ENCODE measurements at places on chromosomes 2 and 18.

GRCh38 chr2:32009516-32010256 lies 1.1 kb downstream of the MEMO1 start:
- peak; percentile 79 for DNase-seq

- DNase-seq, result no peak
Measured at GRCh38 chr2:1253629-1254028, 159.6 kb upstream of the TPO start.

DNA sequence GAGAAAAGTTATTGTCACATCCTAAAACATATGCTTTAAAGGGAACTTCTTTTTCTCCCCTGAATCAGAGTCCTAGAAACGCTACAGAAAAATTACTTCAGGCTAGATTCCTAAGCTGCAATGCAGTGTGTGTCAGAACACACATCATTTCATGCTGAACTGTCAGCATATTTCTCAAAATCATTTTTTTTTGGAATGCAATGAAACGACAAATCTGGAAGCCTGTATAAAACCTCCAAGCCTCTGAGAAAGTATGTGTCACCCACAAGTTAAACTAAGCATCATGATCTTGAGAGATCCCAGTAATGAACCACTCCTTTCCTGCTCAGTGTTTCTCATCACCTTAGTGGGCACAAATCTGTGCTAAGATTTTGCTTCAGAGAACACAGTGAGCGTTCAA lies 276.2 kb downstream of the ZNF521 start:
- DNase-seq, result no peak

DNA sequence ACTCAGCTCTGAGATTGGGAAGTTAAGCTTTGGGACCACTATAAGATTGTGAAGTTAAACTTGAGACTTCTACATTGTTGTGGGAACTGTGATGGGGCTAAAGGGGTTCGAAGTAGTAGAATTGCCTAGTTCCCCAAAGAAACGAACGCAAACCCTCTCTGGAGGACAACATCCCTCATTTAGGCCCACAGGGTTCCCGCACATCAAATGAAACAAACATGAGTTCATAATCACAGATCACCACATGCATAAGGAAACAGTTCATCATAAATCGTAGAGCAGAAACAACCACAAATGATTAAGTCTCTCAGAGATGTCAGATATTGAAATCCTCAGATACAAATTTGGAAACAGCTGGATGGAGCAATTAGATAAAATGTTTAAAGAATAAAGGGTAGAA lies 55.9 kb upstream of the HPCAL1 start:
- no peak for DNase-seq

- DNase-seq, result no peak
Measured at GRCh38 chr2:197157879-197158537, 152.6 kb downstream of the ANKRD44 start.

GRCh38 chr2:160917850-160918249 lies 242.4 kb upstream of the TANK start:
- DNase-seq, result no peak

DNA sequence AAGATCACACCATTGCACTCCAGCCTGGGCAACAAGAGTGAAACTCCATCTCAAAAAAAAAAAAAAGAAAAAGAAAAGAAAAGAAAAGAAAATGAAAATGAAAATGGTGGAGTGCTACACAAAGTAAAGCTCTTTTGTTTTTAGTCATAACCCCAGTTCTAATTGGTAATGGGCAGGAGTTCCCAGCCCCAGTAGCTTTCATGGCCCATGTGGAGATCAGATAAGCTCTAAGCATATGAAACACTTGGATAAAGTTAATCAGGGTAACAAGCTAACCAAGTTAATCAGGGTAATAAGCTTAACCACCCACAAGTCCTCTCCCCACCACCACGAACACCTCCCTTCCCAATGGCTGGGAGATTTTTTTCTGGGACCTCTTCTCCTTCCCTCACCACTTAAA lies 240.8 kb downstream of the BCL11A start:
- DNase-seq, result no peak

- no peak for DNase-seq
Measured at GRCh38 chr18:59835605-59836379, 64.0 kb upstream of the PMAIP1 start.

DNA sequence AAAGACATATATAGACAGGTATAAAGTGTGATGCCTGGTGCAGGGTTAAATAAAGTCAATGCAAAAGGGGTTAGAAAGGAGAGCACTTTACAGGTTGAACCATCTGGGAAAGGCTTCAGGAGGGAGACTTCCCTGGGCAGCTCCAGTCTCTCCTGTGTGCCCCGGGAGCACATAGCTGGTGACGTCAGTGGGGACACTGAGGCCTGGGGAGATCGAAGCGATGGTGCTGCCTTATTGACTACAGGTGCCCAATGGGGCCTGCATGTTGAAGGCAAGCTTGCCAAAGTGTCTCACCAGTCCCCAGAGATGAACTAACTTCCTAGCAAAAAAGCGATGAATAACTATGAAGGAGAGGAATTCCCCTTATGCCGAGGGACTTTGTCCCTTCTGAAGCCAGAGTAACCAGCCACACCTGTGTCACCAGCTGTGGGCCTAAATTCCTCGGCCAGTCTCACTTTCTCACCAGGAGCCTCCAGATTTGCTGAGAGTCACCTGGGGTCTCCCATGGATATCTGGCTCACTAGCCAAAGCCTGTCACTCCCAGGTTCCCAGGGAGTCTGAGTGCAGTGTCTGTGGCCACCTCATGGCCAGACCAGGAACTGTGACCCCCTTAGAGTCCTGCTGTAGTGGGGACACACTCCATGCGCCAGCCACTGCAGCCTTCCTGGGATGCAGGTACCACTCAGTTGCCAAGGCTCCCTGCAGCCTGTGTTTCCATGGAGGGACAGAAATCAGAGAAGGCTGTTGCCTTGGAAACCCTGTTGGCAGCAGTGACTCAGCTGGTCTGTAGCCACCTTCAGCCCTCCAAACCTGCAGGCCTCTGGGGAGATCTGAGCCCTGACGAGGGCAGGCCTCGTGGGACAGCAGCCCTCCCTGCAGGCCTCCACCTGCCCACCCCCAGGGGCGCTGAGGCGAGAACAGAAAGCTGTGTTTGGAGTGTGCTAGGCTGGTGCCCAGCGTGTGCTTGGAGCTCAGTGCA lies 128.7 kb downstream of the CTIF start:
- DNase-seq, result peak; percentile 68

DNA sequence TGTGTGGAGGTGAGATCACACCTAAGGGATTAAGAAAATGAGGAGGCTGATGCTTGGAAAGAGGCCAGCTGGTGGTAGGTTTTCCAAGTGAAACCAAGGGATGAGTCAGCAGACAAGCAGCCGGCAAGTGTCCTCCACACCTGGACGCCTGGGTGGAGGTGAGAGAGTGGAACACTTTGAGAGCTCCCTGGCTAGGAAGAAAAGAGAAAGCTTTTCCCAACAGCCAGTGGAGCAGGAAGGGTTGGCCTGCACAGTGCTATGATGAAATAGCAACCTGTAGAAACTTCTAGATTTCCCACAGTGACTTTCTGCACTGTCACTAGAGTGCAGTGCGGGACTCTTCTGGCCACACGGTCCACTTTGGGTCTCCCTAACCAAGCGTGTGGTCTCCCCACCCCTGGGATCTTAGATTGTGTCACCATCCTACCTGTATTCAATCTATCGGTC lies 19.6 kb upstream of the IL37 start:
- DNase-seq, result no peak

- DNase-seq, result no peak
Measured at GRCh38 chr2:109325570-109325969, 196.6 kb downstream of the SH3RF3 start.

DNA sequence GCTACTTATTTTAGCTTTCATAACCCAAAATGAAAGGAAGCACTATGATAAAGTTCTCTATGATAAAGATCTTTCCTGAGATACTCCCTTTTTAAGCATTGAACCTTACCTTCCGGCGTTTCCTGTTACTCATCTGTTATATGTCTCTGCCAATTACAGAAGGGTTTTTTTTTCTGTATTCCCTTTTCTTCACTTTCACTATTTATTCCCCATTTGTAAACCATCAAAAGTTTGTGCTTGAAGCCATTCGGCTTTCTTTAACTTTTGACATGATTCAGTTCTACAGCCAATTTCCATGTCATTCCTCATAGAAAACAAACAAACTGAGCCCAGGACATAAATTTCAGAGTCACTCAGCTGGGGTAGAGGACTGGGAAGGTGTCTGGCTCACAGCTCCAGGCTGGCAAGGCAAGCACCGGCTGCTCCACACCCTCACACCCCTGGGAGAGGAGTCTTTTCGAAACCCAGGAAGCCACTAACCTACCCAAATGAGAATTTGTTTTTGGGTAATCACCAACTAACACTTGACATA lies 429.4 kb upstream of the TRIB2 start:
- DNase-seq, result no peak

DNA sequence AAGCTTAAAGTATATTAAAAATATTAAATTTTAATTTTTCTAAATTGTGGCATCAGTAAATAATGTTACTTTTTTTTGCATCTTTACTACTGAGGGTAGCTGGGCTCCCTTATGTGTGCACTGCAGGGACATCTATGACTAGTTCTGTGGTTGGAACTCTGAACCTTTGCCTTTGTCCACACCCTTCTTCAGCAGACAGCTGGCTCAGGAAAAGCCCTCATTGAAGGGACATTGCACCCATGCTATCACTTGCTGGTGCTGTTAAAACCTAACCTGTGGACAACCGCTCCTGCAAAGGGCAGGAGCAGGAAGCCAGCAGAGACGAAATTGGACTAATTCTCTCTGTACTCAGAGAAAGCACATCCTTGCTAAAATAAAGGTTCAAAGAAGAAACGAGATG lies 30.1 kb downstream of the MOCOS start:
- no peak for DNase-seq

DNA sequence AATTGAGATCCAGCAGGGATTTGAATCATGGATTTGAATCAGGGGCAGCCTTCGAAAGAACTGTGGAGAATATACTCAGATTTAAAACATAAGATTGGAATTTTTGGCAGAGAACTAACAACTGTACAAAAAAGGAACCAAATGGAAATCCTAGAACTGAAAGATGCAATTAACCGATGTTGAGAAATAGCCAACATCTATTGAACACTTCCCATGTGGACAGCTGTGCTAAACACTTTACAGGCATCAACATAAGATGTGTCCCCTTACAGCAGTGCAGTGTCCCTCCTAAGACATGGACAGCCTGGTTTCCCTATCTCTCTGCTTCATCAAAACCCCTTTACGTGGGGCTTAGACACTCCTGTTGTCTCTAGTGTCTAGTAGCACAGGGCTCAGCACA lies 3.7 kb upstream of the IL1RN start:
- DNase-seq, result no peak

DNA sequence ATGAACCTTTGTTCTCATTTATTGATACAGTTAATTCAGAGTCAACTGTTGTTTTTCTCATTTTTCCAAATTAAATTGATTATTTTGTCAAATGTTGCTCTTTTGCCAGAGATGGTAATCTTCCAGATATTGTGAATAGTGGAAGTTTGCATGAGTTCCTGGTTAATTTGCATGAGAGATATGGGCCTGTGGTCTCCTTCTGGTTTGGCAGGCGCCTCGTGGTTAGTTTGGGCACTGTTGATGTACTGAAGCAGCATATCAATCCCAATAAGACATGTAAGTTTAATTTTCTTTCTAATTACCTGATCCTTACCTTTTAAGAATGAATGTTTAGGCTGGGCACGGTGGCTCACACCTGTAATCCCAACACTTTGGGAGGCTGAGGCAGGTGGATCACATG lies 7.8 kb downstream of the CYP20A1 start:
- no peak for DNase-seq

- no peak for DNase-seq
Measured at GRCh38 chr2:119574108-119574815, 30.0 kb downstream of the CFAP221 start.

DNA sequence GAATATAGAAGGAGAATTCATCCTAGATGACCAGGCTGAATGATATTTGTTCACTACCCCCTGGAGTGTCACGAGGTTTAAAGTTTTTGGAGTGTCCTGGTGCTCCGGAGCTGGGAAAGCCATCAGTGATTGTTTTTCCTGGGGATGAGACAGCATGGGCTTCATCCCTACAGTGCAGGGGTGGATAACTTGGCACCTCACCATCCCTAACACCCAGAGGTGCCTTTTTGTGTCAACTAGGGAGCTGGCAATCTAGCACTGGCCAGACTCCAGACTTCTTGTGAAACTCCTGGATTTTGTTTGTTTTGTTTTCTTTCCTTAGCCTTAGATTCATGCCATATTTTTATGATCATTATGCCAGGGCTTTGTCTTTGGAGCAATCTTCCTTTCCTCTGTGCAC lies 164.8 kb downstream of the PRKCE start:
- DNase-seq, result no peak

DNA sequence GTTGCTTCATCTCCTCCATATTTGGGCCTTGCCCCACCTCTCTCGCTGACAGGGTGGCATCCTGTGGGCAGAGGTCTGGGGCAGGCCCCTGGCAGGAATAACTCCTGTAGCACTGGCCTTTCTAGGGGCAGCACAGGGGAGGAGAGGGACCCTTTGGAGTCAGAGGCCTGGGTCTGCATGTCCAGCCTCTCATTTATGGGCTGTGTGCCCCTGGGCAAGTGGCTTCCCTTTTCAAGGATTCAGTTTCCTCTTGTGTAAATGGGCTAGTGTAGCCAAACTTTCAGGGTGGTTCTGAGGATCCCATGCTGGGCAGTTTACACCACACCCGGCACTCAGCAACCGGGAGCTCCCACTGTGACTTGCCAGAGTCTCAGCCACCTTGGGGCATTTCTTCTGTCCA lies 23.4 kb downstream of the ADRA2B start:
- DNase-seq, result peak; percentile 70

DNA sequence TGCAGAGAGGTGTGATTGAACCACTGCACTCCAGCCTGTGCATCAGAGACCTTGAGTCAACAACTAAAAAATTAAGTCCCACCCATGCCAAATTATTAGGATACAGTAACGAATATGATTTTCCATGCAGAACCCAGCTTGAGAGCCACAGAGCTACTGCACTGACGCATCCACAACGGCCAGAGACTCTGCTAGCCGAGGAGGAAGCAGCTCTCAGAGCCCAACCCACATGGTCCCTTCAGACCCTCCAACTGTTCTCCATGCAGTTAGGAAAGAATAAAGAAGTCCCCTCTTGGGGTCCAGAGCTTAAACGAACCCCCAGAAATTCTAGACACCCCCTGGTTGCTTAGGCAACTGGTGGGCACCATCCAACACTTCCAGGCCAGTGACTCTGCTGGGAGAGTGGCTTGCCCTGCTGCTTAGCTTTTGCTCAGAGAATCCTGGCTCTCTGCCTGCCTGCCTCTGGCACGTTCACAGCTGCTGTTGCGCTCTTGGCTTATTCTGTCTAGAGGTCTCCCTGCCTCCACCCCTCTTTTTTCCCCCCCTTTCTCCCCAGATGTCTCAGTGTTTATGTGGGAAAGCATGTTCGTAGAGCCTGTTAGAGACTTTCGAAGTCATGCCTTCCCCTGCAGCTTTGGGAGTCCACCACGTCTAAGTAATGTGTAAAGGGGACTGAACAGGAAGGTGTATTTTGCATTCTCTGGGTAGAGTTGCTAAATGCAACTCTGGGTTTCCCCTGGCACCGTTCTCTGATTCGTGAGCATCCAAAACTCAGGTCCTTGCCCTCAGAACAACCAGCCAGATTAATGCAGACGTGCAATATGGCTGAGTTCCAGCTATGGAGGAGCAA lies 26.0 kb upstream of the SP3 start:
- DNase-seq, result peak; percentile 85

GRCh38 chr2:1032030-1032429 lies 81.4 kb downstream of the SNTG2 start:
- no peak for DNase-seq

- DNase-seq, result no peak
Measured at GRCh38 chr2:20282916-20283592, 58.1 kb upstream of the SDC1 start.
